Naive B cell (primary cell): ENCODE measurements at places on chromosomes 5 and 9. TPM values are rescaled to one million over a fixed set of nuclear protein-coding genes. Genes with fewer than 3 reads are reported as not detected.

Gene CARTPT
- polyA plus RNA-seq: not detected

GRCh38 chr5:72013766-72014624 lies 93.3 kb upstream of the MAP1B start:
- DNase-seq: no peak

Gene KLF9
- 5.9 TPM for polyA plus RNA-seq

DNA sequence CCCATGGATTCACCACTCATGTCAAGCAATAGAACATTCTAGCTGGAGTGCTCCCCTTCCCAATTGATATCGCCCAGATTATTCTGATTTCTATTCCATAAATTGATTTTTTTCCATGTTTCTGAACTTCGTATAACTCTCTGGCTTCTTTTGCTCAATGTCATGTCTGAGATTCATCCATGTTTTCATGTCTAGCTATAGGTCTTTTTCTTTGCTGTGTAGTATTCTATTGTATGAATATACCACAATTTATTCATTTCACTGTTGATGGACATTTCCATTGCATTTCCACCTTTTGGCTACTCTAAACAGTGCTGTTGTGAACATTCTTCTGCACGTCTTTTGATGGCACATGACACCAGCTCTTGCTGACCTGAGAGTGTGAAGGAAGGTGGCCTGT lies 19.6 kb downstream of the PTPA start:
- no peak for DNase-seq

- DNase-seq: no peak
Measured at GRCh38 chr5:27845248-27845647, 806.9 kb upstream of the CDH9 start.

- no peak for DNase-seq
Measured at GRCh38 chr5:145855763-145856267, 17.0 kb downstream of the GRXCR2 start.

DNA sequence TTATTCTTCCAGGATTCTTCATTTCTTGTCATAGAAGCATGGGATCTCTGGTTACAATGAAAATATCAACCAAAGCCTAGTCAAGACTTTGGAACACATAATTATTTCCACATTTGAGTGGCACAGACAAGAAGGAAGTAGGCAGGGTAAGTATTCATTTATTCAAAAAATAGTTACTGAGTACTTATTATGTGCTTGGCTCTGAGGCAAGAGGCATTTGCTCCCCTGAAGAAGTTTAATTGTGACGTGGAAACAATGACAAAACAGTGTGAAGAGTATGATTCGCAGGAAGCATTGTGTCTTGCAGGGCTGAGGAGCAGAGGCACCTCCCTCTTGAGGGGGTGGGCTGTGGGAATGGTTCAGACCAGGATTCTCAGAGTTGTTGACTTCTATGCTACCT lies 45.0 kb upstream of the TNFSF15 start:
- no peak for DNase-seq

DNA sequence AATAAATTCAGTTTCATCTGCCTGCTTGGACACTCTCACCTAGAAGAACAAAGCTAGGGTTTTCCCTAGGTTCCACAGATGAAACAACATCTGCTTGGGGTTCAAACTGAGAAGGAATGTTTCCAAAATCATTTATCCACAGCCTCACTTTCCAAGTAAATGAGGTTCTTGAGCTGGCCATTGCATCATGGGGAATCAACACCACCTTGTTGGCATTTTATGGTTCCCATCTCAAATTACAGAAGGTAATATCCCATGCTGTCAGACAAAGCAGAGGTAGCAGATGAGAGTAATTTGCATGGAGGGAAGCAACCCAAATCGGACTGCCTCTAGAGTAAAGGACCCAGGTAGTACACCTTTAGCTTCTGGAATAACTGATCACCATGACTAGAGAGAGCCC lies 10.5 kb upstream of the NR4A3 start:
- no peak for DNase-seq

DNA sequence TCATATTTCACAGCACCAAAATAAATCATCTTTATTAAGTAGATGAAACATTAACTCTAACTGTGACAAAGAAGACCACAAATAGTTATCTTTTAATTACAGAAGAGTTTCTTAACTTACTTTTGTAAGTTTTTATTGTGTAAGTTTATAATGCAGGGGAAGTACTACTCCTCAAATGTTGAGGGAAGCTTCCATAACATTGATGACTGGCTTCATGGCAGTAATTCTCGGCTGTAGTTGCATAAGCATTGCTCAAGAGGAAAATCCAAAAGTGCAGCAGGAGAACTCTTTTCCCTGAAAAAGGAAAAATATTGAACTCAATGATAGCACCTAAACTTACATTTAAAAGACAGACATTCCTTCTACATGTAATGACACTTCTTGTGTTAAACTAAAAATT lies 4.6 kb downstream of the TSLP start:
- no peak for DNase-seq

Gene MROH2B
- polyA plus RNA-seq: not detected

DNA sequence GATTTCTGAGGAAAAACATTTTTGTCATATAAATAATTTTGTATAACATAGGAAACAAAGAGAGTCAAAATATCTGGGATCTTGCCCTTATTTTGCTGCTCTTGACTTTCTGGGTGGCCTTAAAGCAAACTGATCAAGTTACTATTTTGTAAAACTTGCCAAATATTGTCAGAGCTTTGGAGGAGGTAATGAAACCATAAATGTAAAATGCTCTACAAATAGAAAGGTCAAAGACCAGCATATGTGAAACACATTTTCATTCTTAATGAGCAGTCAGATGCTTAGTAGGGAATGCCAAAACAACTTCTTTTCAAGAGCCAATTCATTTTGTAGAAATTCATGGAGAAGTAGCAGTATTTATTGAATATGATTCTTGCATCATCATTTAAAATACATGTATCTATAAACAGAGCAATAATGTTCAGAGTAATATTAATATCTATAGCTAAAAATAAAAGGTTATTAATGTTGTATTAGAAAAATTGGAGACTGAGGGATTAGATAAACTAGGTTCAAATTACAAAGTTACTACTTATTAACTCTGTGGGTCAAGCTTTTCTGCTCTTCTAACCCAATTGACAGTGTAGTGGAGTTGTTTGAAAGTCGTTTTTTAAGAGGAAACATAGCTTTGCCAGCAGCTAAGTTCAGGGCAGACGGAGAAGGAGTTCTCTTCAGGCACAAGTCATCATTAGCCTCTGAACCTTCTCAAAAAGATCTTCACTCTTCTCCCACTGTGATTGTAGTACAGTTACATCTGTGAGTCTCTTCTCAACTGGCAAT lies 2053.1 kb downstream of the EFNA5 start:
- DNase-seq: no peak

- no peak for DNase-seq
Measured at GRCh38 chr9:3760031-3760430, 234.2 kb upstream of the RFX3 start.

Gene SLC6A19
- not detected for polyA plus RNA-seq

- DNase-seq: no peak
Measured at GRCh38 chr5:135234666-135235401, 164.2 kb downstream of the MACROH2A1 start.

Gene BHMT2
- polyA plus RNA-seq: not detected

Gene CTNND2
- polyA plus RNA-seq: not detected

DNA sequence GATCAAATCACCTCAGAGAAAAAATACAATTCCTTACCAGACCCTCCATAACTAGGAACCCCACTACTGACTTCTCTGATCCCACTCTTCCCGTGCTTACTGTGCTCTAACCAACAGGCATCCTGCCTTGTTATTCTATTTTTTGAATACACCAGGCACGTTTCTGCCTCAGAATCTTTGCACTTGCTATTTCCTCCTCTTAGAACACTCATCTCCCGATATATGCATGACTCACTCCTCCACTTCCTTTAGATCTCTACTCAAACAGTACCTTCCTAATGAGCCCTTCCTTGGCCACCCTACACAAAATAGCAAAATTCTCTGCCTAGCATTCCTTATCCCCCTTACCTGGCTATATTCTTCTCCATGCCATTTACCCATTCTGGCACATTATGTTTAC lies 43.9 kb downstream of the MAPKAP1 start:
- no peak for DNase-seq

GRCh38 chr9:114028646-114029045 lies 49.5 kb downstream of the AMBP start:
- DNase-seq: no peak

DNA sequence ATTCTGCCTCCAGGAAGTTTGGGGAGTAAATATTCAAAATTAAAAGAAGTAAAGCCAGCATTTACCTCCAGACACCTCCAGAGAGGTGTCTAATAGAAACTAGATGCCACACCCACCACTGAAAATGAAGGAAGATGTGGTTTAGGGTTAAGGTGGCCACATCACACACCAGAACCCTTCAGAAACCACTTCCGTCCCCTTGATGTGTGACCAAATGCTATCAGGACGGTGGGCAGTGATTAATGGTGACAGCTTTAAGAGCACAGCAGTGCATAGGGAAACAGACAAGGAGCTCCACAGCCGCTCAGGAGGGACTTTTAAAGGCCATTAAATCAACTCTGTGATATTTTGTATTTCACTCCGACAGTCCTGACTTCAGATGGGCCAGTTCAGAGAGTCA lies 295.2 kb downstream of the BRINP1 start:
- no peak for DNase-seq

Gene CDC20B
- not detected for polyA plus RNA-seq

- no peak for DNase-seq
Measured at GRCh38 chr9:92704528-92704927, 34.6 kb upstream of the IPPK start.

DNA sequence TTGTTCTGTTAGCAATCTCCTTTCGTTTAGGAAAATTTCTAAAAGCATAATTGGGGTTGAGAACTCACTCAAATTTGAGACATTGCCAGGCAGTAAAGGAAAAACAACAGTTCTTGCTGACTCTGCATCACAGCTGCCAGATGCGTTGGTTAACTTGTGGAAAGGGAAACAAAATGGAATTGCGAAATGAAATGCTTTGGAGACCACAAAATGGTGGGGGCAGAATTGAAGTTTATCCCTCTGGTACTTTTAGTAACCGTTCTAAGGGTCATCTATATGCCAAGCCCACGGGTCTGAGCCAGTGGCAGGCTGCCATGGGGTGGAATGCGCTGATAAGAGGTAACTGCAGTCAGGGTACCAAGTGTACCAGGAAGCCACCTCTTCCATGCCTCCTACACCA lies 28.6 kb upstream of the SELENOP start:
- no peak for DNase-seq

GRCh38 chr9:84331119-84331809 lies 9.3 kb downstream of the SLC28A3 start:
- no peak for DNase-seq

GRCh38 chr9:86242071-86242470 lies 17.4 kb downstream of the C9orf153 start:
- no peak for DNase-seq

DNA sequence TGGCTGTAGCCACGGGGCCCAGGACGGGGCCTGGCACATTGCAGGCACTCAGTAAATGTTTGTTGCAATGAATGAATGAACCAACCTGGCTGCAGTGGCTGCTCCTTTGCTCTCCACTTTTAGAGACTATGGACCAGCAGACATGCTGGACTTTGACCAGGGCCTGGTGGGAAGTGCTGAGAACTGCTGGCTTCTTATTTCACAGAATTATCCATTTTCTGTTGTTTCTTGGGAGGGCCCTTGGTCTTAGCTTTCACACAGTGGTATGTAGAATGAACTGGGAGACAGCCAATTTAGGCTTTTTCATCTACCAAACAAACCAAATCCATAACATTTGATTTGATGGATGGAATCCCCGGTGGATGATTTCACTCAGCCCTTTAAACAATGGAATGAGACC lies 78.0 kb upstream of the LHFPL2 start:
- no peak for DNase-seq

DNA sequence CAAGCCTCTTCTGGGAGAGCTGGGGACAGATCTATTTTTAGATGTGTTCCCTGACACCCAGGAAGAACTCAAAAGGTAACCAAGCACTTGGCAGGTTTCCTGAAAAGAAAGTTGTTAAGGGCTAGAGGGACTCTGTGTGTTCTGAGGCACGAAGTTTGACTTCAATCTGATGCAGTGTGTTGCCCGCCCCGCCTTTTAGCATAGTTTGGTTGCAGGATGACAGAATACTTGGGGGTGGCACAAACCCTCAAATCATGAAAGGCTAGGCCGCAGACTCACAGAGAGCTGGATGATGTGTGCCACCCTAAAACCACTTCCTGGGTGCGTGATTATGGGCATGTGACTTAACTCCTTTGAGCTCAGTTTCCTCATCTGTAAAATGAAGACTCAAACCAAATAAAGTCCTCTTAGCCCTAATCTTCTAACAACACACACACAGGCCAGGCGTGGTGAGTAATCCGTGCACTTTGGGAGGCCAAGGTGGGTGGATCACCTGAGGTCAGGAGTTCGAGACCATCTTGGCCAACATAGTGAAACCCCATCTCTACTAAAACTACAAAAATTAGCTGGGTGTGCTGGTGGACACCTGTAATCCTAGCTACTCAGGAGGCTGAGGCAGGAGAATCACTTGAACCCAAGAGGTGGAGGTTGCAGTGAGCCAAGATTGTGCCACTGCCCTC lies 12.8 kb upstream of the NDFIP1 start:
- DNase-seq: no peak

- DNase-seq: no peak
Measured at GRCh38 chr5:93343570-93343969, 237.4 kb downstream of the NR2F1-AS1 start.
